Brain microvascular endothelial cell (primary cell): ENCODE measurements at places on chromosomes 1 and 21.

GRCh38 chr1:227774051-227774731 is 39.0 kb downstream of the SNAP47 start:
- no peak for DNase-seq

- DNase-seq = no peak
These were observed 885.2 kb upstream of the ADGRL2 start for GRCh38 chr1:80915491-80915890.

- DNase-seq = no peak
These were observed 29.4 kb upstream of the MX1 start for GRCh38 chr21:41396558-41397075.

DNA sequence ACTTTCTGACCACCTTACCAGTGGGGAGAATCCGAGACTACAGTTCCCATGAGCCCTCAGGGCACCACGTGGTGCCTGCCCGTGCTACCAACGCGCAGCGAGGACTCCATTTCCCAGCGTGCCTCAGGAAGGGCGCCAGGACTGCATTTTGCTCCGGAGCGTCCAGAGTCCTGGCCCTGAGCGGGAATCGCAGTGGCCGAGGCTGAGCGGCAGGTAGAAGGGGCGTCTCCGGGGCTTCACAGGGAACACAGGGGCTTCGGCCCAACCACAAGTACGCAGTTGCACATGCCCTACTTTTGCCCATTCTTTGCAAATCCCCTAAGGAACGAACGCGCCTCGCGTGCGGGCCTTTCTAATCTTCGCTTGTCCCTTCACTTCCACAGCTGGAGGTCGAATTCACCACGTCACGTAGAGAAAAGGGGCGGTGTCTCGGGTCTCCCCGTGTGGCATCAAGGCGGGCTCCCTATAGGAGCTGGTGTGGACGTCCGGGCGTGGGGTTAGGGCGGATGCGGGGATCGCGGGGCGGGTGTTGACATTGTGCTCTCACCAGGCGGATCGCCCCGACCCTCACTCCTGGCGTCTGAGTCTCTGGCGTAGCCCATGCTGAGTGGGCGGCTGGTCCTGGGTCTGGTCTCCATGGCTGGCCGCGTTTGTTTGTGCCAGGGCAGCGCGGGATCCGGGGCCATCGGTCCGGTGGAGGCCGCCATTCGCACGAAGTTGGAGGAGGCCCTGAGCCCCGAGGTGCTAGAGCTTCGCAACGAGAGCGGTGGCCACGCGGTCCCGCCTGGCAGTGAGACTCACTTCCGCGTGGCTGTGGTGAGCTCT is at the start of gene BOLA1:
Gene BOLA1, plus strand, starts transcription at position 109 of the 825 bp plus-strand sequence. Its CDS starts 492 bp downstream, at position 601.
- DNase-seq = peak; percentile 87

- DNase-seq = no peak
These were observed 27.2 kb downstream of the RNF11 start for GRCh38 chr1:51263147-51263877.

DNA sequence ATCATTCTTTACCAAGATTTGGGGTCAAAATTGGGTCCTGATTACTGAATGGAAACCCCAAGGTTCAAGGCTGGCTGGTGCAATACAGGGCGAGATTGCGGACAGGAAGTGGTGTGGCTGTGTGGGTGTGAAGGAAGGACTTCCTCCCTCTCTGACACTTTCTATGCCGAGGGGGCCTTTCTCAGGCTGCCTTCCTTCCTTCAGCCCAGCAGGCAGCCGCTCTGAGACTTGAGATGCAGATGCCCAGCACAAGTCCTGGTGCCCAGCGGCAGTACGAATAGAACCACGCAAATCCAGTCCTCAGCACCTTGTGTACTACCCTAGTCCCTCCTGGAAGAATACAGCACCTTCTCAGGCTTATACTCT is 16.3 kb downstream of the BATF3 start:
- no peak for DNase-seq

DNA sequence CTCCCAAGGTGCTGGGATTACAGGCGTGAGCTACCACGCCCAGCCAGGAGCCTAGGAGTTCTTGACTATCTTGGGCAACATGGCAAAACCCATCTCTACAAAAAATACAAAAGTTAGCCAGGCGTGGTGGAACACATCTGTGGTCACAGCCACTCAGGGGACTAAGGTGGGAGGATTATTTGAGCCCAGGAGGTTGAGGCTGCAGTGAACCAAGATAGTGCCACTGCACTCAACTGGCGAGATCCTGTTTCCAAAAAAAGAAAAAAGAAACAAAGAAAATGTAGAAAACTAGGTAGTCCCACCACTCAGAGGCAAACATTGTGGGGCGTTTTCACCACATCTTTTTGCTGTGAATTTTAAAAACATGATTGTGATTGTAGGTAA is 141.3 kb downstream of the ZZZ3 start:
- no peak for DNase-seq

GRCh38 chr1:152003846-152004442 is 10.3 kb upstream of the S100A10 start:
- no peak for DNase-seq

DNA sequence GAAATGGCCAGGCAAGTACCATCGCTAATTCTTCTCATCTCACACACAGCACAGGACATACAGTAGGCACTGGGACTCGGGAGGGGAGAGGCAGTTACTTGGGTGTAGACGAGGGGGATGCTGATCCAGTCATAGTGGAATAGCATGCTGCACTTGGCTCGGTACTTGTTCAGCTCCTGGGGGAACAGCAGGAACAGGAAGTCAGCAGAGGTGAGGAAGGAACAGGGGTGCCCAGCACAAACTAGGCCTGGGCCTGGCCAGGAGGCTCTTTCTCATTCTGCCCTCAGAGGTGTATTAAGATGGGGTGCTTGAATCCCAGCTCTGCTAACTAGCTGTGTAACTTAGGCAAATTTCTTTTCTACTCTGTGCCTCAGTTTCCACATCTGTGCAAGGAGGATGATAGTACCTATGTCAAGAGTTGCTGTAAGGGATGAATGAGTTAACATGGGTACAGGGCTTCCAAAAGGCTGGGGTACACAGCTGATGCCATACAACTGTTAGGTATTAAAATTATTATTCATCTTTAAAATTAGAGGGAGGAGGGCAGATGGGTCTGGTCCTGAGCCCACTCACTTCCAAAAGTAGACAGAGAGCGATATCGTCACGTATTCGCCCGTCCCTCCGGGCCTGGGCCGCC is 2.4 kb downstream of the BEST4 start:
- DNase-seq = no peak

- no peak for DNase-seq
These were observed 11.7 kb downstream of the ITLN2 start for GRCh38 chr1:160942926-160943325.

DNA sequence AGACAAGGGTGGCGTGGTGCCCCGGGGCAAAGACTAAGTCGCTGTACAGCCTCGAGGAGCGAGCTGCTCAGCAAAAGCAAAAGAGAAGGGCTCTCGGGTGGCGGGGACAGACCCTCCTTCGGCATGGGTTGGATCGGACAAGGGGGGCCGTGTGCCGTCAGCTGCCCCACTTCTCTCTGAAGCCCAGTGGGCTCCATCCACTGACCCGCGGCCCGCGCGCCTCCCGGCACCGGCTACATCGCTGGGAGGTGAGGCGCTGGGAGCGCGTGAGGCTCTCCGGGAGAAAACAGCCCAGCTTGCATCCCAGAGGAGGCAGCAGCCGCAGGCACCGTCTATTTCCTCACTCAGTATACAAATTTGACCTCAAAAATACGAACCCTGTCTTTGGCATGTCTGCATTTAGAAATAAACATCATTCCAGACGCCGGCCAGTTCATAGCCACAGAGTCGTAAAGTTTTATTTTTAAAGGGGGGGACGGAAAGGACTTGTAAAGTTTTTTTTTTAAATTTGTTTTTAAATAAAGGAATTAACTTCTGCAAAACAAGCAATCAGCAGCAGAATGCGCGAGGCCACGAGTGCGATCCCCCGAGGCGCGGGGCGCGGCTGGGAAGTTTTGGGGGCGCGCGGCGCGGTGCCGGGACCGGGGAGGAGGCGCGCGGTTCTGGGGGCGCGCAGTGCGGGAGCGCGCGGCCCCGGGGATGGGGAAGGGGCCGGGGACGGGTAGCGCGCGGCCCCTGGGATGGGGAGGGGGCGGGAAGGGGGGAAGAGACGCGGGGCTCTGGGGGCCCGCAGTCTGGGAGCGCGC is 689 bp upstream of the GPR137B start:
- peak; percentile 29 for DNase-seq

- DNase-seq = no peak
These were observed 57.8 kb upstream of the ID3 start for GRCh38 chr1:23617084-23617521.

DNA sequence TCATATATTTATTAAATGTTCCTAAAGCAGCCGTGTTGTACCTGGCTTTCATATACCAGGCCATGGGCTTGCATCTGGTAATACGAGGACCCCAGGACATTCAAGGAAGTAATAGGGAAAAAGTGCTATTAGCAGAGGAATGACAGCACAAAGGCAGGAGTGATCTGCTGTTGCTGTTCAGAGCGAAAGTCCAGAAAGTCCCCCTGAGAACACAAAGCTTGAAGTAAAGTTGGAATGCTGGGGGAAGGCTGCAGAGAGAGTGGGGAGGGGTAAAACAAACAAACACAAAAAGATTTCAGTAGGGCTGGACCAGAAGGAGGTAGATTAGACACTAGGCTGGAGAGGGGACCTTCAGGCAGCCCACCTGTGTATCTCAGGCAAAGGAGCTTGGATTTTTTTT is 94.6 kb upstream of the C8B start:
- DNase-seq = no peak

DNA sequence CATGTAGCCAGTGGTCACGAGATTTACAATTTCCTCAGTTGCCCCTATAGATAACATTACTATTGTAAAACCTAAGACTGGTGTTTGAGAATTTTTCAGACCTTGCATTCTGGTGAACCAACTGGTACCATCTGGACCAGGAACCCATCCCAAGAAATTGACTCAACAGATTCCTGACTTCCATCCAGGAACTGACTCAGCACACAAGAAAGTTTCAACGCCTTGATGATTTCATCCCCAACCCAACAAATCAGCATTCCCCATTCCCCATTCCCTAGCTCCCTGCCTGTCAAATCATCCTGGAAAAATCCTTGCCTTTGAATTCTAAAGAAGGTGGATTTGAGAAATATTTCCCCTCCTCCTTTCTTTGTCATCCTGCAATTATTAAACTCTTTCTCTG is 529.8 kb upstream of the PRMT6 start:
- peak; percentile 16 for DNase-seq

GRCh38 chr21:36759348-36760083 is 60.6 kb downstream of the SIM2 start:
- no peak for DNase-seq

DNA sequence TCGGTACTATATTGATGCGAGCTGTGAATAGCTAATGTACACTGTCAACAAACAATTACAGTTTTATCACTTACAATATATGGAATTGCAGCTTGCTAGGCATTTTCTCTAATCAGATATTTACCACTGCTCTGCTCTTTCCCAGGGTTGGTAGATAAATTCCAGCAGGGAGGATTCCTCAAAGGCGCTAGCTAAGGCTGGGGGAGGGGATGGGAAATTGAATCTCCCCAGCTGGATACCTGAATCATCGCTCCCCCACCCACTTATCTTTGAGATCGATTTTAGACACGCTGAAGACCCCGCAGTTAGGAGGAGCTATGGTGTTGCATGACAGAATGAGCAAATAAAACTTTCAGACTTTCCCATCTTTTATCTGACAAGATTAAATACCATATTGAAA is 127.2 kb downstream of the CSMD2 start:
- DNase-seq = no peak

DNA sequence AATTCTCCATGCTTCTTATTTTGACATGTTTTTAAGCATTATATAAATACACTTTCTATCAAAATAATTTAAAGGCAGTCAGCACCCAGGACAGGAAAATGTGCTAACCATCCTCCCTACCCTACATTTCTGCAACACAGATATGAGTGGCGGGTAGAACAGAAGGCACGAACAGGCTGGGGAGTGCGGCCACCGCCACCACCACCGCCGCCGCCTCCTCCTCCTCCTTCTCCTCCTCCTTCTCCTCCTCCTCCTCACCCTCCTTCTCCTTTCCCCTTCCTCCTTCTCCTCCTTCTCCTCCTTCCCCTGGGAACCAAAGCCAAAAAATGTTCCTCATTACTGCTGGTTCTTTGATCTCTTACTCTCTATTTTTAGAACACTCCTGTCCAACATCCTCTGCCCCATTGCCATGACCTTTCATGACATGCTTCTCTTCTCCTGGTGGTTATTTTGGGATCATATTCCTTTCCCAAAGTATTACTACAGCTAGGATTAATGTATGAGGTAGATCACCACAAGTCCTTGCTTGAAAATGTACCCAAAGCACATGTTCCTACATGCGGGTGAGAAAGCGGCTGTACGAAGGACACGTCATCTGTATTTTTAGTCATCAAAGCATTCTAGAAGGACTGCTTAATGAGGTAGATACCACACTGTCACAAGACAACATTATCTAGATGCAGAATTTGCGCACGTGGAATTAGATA is 24.5 kb upstream of the CCN1 start:
- DNase-seq = no peak

DNA sequence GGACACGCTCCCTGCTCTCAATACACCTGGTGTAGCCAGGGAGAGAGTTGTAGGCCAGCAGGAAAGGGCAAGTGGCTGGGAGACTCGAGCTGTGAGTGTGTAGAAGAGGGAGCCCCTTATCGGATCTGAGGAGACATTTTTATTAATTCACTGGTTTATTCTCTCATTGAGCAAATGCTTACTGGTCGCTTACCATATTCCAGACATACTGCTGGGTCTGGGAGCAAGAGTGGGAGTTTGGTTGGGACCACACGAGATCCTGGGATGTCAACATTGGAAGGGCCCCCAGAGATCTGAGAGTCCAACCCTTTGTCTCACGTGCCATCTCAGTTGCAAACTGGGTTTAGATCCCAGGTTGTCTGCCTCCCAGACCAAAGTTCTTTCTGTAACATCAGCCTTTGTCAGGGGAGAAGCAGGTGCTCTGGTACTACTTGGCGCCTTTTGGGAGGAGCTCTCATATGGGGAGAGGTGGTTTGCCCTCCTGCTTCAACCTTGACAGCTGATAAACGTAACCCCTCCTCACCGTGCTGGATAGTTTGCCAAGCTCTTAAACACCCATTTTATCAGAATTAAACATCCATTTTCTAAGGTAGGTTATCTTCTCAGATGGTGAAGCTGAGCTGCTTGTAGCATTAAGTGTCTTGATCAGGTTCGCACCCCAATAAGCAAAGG is 742 bp downstream of the TMEM222 start:
- no peak for DNase-seq

- no peak for DNase-seq
These were observed 7.8 kb downstream of the PTTG1IP start for GRCh38 chr21:44865561-44866280.

DNA sequence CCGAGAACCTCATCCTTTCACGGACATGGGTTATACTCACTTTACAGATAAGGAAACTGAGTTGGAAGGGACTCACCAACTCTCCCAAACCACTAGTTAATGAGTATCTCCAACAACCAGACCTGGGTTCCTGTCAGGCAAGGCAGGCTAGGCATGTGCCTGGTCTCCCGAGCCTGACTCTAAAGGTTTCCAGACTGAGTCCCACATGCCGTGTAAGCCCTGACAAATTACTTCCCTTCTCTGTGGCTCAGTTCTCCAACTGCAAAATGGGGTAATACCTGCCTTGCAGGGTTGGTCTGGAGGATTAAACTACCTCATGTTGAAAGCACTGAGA is 34.3 kb downstream of the SSBP3 start:
- no peak for DNase-seq
